ENCODE measurements at places on chromosomes 12 and 14.

DNA sequence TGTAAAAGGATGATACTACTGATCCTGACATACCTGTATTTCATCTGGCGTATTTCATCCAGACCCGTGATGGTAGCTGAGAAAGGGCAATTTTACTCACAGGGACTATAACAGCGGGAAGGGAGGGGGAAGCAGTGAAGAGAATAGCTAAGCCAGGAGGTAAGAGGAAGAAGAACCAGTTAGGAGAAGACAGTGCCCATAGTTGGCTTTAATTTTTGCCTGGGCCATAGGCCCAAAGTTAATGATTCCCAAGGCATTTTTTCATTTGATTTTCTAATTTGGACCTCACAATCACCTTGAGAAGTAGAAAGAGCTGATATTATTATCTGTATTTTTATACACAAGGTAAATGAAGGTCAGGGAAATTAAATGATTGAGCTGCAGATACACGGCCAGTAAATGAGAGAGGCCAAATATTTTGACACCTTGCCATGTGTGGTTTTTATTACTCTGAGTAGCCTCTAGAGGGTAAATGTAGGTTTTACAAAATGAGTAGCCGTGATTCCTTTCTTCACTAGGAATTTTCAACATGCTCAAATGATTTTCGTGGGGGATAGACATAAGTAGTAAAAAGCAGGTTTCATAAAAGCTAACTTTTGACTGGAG is 382.2 kb downstream of the FUT8 start:
- no peak for DNase-seq

- DNase-seq, result no peak
These were observed 80.5 kb downstream of the TMEM260 start for GRCh38 chr14:56659964-56660551.

GRCh38 chr12:68405343-68405781 is 73.2 kb upstream of the MDM1 start:
- no peak for DNase-seq

GRCh38 chr14:94476023-94476422 is at the start of gene SERPINA9:
TSS of gene SERPINA9 (minus strand) at chr14:94476197. CDS start at chr14:94469840, 6,357 bp downstream.
- no peak for DNase-seq

GRCh38 chr12:132327336-132328171 is 1.8 kb downstream of the GALNT9 start:
- DNase-seq, result no peak

GRCh38 chr14:34478261-34478660 is 16.2 kb upstream of the SPTSSA start:
- DNase-seq, result no peak

GRCh38 chr14:69023035-69023434 is 43.9 kb upstream of the ACTN1 start:
- DNase-seq, result no peak

DNA sequence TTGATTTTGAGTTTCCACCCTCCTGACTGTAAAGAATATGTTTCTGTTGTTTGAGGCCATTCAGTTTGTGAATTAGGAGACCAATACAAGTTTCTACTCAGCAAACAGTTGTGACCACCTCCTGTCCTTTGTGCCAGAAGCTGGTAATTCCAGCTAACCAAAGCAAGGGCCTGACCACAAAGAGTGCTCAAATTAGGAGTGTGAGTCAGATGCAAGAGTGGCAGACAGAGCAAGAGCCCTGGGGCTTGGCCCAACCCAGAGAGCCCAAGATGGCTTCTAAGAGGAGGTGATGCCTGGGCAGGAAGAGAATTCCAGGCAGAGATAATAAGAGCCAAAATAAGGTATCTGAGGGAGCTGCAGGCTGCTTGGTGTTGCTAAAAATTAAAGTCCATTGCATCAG is 77.7 kb upstream of the C14orf132 start:
- DNase-seq, result no peak

DNA sequence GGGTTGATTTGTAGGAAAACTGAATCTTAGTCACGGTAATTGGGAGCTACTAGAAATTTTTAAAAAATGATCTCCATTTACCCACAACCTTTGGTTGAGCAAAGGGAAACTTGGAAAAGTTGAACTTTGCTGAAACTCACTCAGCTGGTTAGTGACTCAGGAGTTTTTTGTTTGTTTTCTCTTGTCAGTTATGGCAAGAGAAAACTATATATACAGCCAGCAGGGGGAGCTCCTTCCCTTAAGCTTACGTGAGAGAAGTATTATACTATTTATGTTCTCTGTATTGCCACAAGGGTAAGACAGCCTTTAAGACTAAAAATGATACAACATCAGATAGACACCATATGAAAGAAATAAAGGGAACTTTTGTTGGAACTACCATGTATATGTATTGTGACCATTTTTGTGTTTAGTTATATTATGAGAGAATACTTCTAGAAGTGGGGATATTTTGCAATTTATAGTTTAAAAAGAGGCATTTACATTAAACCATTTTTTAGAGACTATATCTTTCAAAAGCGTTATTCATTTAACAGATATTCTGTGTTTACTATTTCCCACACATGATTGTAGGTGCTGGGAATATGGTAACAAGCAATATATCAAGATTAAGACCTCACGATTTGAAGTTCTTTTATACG is 28.1 kb upstream of the TBC1D30 start:
- DNase-seq, result peak; percentile 83

GRCh38 chr12:76311796-76312195 is 36.4 kb downstream of the BBS10 start:
- DNase-seq, result no peak

- DNase-seq, result no peak
These were observed 35.6 kb downstream of the SYNE3 start for GRCh38 chr14:95480887-95481226.

DNA sequence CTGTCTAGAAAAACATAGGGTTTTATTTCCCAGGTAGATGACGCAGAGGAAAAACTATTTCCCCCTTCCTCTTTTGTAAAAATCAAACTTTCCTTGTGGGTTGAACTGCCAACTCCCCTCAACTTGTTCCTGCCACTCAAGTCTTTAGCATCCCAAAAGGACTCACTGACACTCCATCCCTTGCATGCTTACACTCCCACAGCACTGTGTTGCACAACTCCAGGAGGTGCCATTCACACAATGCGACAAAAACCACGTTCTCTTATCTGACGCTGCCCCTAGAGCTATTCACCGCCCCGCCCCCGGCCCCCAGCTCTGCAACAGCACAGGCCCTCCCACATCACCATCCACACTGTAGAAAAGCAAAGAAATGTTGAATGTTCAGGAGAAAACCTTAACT is 16.9 kb upstream of the STON2 start:
- DNase-seq, result no peak

DNA sequence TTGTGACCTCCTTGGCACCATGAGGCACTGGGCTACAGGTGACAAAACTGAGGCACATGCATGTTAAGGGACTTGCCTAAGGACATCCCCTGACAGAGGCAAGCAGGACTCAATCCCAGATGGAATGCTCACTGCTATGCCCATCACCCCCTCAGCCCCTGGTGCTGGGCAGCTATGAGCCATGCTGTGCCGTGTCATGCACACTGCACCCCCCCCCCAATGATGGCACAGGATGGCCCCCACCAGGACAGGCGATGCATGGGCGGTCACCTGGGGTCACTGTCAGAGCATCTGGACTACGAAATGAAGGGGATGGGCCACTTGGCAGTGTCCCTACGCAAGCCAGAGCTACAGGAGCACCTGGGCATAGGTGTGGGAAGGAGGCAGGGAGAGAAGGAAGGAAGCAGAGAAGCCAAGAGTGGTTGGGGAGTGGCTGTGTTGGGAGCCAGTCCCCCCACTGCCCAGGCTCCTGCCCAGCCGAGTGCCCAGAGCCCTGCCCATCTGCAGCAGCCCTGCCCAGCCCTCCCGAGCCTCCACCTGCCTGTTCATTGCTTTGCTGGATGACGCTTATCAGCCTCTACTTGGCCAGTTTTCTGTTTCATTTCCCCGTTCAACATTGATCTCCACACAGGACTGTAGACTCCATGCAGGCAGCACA is 84.9 kb upstream of the DIO3 start:
- DNase-seq, result no peak

- no peak for DNase-seq
These were observed 6.7 kb upstream of the BDKRB2 start for GRCh38 chr14:96197969-96198368.

- DNase-seq, result no peak
These were observed 104.7 kb upstream of the RTL1 start for GRCh38 chr14:101008196-101008595.

DNA sequence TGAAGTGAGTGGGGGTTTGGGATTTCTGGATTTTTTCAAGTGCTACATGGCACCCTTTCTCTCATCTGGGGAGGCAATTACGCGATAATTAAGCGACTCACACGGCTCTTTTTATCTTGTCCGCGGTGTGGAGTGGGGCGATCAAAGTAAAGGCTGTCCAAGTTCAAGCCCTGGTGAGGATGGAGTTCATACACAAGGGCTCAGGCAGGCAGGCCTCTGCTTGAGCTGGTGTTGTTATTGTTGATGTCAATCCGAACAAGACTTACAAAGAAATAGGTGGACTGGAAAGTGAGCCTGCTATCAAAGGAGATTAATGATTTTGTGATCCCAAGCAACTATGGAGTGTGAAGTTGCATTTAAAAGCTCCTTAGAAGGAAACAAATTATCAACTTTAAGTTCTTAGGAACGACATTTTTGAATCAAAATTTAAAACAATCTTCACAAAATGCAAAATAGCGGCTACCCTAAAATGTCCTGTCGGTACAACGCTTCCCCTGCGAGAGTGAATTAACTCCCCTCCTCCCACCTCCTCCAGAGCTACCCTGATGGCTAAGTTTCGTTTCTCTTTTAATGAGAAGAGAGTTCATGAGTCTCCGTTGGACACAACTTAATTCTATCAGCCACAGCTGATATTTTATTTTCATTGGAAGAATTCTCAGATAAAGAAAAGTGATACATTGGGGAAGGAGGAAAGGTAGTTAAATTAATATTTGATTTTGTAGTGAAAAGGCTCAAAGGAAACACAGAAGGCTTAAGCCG is 5.9 kb downstream of the FOXA1 start:
- DNase-seq, result no peak

- DNase-seq, result no peak
These were observed 416.0 kb downstream of the LRIG3 start for GRCh38 chr12:58504143-58504938.

GRCh38 chr14:95410838-95411237 is 91.1 kb upstream of the CLMN start:
- no peak for DNase-seq

- DNase-seq, result no peak
These were observed 77.4 kb downstream of the SCARB1 start for GRCh38 chr12:124786061-124786964.

GRCh38 chr14:76067536-76067935 is 82.0 kb downstream of the IFT43 start:
- no peak for DNase-seq

- no peak for DNase-seq
These were observed 97.2 kb upstream of the TMEM260 start for GRCh38 chr14:56482310-56482911.

DNA sequence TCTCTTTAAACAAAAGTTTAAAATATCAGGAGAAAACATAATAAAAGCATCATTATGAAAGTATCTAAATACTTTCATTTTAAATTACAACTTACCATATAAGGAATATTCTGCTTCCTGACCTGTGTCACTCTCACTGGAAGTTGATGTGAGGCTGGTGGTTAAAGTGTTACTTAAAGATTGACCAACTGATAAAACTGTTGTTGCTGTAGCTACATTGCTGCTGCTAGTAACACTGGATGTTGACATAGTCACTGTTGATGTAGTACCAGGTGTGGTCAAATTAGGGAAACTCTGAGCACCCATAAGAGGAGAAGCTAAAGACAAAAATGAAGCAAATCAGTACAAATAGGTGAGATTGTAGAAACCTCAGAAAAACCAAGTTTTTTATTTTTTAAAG is 79.9 kb downstream of the HECTD1 start:
- DNase-seq, result peak; percentile 84

DNA sequence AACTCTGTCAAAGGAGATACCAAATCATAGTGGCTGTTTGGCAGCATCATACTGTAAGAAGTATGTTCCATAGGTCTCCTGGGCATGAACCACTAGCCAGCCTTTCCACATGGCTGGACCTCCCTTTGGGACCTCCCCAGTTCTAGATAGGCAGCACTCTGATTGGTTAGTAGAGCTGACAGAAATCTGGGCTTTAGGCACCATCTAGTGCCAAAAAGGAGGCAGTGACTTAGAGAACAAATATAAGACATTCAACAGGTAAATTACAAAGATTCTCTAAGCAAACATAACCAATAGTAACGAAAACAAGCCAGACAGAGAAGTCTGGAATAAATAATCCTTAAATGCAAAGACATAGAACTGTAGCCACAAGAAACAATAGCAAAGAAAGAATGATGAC is 148.0 kb upstream of the PDE3A start:
- DNase-seq, result no peak

- no peak for DNase-seq
These were observed 274.9 kb downstream of the PAWR start for GRCh38 chr12:79415746-79416435.

- DNase-seq, result no peak
These were observed 13.2 kb upstream of the OVCH1 start for GRCh38 chr12:29510591-29511185.

DNA sequence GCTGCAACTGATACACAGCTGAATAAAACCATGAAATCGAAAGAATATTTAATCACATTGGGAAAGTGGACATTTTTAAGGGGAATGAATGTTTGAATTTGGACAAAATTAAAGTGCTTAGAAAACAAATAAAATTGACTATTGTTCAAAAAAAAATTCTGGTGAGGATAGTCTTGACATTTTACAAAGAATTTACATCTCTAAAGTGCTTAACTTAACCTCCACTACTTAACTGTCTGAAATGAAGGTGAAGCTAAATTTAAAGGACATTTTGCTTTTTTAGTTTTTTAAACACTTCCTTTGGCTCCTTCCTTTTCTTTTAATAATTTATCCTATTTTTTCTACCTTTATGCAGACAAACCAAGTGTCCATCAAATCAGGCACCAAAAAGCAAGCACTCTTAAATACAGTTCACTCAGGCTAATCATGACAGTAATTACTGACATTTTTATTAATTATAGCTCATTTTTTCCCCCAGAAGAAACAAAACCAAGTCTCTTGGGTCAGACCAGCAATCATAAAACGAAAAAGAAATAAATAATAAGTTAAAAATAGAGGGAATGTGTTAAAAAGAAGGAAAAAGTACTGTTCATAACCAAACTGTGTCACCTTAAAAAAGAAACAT is 5.7 kb upstream of the CCND2 start:
- DNase-seq, result no peak

DNA sequence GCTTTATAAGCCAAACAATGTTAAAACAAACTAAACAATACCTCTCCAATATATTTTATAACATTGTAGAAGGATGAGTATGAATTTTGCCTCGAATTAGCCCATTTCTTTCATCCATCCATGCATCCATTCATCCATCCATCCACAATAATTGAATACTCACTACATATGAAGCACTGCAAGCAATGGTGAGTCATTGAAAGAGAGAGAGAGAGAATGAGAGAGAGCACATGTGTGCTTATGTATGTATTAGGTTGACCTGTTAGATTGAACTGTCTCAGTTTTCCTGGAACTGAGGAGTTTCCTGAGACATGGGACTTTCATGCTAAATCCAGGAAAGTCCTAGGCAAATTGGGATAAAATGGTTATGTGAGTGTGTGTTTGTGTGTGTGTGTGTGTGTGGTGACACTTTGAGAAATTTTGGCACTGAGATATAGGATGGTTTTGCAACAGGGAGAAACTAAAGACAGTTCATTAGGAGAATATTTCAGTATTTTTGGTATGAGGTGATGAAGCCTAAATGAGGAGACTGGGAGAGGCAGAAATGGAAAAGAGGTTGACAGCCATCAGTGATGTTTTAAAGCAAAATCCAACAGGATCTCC is 98.4 kb downstream of the C12orf75 start:
- no peak for DNase-seq

Measured in CD4-positive, alpha-beta T cell treated with Interleukin-2 at 100 ng/mL for 4 hours (primary cell).